NCI-H226 (cell line): ENCODE measurements at places on chromosomes 6 and 20.

- no peak for DNase-seq
These were observed 766 bp upstream of the TBC1D22B start for GRCh38 chr6:37256692-37257319.

- no peak for DNase-seq
These were observed 74.0 kb downstream of the SOBP start for GRCh38 chr6:107563694-107564588.

DNA sequence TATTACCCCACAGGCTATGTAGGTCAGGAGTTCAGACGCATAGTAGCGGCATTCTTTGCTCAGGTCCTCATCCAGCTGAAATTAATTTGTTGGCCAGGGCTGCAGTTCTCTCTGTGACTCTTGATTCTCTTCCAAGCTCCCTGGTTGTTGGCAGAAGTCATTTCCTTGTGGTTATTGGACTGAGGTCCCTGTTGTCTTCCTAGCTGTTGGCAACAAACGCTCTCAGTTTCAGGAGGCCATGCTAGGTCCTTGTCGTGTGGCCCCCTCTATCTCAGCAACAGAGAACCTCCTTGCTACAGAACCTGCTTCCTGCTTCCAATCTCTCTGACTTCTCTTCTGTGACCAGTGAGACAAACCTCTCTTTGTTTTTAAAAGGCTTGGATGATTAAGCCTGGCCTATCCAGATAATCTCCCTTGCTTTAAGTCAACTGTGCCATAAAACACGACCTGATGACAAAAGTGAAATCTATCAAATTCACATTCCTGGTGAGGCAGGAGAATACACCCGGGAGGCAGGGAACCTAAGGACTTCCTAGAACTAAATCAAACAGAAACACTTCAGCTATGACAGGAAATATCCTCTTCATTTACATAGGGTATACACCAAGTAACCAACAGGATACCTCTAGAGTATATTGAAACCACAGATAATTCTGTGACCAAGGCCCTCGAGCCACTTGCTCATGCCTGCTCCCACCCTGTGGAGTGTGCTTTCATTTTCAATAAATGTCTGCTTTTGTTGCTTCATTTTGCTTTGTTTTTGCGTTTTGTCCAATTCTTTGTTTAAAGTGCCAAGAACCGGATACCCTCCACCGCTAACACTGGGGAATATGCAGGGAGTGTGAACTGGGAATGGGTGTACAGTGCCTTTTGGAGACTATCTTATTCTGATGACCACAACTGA lies 196.0 kb downstream of the BTBD3 start:
- DNase-seq = no peak

- no peak for DNase-seq
These were observed 107.3 kb downstream of the NCOA3 start for GRCh38 chr20:47609001-47609400.

DNA sequence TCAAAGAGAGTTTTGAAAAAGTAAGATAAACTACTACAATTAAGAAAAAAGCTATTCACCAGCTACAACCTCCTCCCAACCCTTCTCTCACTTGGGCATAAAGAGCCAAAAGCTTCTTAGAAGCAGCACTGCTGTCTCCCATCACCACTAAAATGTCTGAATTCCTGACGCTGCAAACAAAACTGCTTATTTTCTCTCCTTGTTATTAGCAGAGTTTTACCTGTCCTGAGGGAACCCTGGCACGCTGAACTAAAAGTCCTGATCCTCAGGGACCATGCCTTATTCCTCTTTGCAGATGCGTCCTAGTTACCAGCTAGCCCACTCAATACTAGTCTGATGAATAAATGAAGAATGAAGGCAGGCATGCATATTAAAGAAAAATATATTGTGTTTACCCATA lies 1.1 kb downstream of the HACE1 start:
- no peak for DNase-seq

DNA sequence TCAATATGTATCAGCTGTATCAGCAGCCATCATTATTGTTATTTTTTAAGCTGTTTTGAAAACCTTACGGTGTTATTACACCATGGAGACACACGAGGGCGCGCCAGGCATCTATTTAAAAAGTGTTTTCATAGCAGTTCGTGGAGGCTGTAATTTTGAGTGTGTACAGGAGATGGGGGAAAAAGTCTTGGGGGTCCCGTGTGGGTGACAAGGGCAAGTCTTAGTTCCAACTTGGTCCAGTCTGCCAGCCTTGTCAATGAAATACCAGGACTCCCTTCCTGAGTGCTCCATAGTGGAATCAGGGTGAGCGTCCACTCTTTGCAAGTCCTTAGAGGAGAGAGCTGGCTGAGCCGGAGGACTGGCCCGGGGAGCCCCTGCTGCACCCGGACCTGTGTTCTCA lies 43.3 kb downstream of the SLC2A10 start:
- DNase-seq = no peak

DNA sequence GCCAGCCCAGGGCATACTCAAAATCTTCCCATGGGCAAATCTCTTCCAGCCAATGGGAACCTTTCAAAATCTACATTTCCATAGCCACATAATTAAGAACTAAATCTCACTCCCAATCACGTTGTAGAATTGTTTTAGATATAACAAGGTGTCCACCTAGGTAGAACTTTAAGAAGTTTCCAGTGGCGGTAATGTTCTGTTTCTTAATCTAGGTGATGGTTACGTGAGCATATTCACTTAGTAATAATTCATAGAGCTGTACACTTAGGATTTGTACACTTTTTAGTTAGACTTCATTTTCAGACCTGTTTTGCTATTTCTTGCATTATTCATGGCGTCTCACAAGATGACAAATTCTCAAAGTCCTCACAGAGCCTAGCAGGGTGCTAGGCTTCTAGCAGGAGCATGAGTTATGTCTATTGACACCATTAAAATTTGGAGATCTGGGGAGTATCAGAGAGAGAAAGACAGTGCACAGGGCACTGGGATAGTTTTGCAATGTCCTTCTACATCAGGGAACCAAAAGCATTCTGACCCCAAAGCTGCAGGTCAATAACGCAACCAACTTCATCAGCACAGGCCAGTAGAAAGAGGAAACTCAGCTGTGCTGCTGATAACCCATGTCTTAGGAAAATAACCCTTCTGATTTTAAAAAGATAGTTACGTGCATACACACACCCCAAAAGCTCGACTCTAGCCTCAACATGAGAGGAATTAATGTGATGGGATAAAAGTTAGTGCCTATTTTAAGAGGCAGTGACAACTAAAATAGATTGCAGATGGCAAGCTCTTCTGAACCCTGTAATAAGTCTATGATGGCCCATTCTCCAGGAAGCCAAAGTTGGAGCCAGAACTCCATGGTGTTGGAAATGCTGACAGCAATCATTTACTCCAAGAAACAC lies 518.1 kb upstream of the JARID2 start:
- no peak for DNase-seq

DNA sequence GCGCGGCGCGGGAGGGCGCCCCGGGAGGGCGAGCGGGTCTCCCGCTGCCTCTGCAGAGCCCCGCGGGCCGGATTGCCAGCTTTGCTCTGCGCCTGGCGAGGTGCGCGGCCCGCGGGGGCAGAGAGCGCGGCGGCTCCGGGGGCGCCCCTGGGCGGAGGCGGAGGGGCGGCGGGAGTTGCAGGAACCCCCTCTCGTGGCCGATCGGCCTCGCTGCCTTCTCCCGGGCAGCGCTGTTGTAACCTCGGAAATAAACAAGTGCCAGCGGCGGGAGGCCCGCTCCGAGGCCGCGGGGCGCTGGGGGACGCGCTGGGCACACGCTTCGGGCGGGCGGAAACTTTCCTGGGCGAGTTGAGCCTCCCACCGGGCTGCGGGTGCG lies 1.2 kb downstream of the CDH4 start:
- peak; percentile 36 for DNase-seq

- DNase-seq = no peak
These were observed 686 bp downstream of the TMEM170B start for GRCh38 chr6:11538052-11538818.
